Chondrocyte (in vitro differentiated cells): ENCODE measurements at places on chromosomes 13 and 19. TPM values are rescaled to one million over a fixed set of nuclear protein-coding genes. Genes with fewer than 3 reads are reported as not detected.

DNA sequence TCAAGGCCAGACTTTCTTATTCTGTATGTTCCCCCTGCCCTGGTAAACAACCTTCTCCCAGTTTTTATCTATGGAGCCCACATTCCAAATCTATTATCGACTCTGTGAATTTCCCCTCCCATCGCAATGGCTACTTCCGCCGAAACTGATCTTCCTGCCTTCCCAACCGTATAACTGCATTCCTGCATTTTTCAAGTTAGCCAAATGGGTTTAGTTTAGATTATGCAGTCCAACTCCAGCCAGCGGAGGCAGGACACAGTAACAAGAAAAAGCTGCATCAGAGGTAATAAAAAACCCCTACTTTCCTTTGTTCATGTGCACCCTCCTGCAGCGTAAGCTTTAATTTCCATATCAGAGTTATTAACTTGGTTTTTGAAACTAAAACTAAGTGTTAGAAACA is 112.2 kb upstream of the ZNF91 start:
- DNase-seq: no peak
- no peaks in the 10 kb centered on the region for H3K27me3 ChIP-seq
- H3K27ac ChIP-seq: no peak overlapping the region
- H3K4me3 ChIP-seq: no peak overlapping the region

DNA sequence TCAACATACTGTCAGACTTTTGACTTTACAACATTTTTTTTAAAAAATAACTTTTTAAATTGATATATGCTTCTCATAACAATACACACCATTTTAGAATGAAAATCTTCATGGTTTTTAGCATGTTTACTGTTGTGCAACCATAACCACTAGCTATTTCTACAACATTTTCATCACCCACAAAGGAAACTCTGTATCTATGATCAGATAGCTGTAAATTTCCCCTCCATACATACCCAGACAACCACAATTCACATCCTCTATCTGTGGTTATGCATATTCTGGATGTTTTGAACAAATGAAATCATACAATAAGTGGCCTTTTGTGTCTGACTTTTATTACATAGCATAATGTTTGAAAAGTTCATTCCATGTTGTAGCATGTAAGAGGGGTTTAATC is 1666.0 kb downstream of the EFNB2 start:
- H3K27me3 ChIP-seq: no peaks in the 10 kb centered on the region
- no peak for DNase-seq
- no peaks in the 10 kb centered on the region for H3K4me1 ChIP-seq
- no peaks in the 10 kb centered on the region for H3K36me3 ChIP-seq
- no peak overlapping the region for H3K4me3 ChIP-seq

GRCh38 chr13:22162889-22163288 is 492.0 kb downstream of the FGF9 start:
- H3K27ac ChIP-seq: no peak overlapping the region
- no peak for DNase-seq
- H3K4me3 ChIP-seq: no peak overlapping the region
- H3K36me3 ChIP-seq: no peaks in the 10 kb centered on the region
- H3K4me1 ChIP-seq: no peaks in the 10 kb centered on the region

- no peak for DNase-seq
- H3K36me3 ChIP-seq: no peaks in the 10 kb centered on the region
- no peak within 1 kb of the TSS for H3K27ac ChIP-seq
- peak within 1 kb of the TSS; percentile 29 for H3K4me3 ChIP-seq
- peaks cover 15% of the 10 kb centered on the region for H3K4me1 ChIP-seq
These were observed at the start of gene ATP12A for GRCh38 chr13:24680258-24680920. ATP12A (plus strand) TSS chr13:24680408; CDS start chr13:24680744, 336 bp downstream.

DNA sequence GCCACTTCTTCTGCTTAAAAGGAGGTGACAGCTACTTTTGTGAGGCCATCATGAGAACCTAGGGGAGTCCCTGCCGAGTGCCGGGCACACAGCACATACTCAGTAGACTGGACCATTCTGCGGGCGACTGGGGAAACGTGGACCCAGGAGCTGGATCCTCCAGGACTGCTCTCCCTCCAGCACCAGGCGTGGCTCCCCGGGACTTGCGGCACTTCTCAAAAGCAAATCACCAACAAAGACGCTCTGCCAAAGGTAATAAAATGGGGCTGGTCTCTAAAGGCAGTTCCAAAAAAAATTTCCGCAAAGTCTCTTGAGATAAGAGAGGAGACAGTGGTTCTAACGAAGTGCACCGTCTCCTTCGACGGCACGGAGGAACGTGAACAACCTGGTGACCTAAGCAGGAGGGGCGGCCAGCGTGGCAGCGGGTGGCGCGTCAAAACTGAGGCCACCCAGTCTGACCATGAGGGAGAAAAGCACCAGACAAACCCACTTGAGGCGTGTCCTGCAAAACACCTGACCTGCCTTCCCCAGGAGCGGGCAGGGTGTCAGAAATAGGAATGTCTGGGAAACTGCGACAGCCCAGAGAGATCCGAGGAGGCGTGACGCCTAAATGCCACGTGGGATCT is 1.4 kb upstream of the TMPRSS9 start:
- H3K4me1 ChIP-seq: no peaks in the 10 kb centered on the region
- peaks cover 1% of the 10 kb centered on the region for H3K36me3 ChIP-seq
- H3K27me3 ChIP-seq: peaks cover 14% of the 10 kb centered on the region
- no peak for DNase-seq

DNA sequence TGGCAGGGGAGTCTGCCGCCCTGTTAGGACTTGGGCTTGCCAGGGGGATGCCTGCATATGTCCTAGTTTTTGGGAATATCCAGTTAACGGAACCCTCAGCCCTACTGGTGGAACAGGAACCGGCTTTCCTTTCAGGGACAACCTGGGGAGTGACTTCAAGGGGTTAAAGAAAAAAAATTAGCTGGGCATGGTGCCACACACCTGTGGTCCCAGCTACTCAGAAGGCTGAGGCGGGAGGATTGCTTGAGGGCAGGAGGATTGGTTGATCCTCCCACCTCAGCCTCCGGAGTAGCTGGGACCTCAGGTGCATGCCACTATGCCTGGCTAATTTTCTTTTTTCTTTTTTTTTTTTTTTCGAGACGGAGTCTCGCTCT is 22.5 kb downstream of the LDLR start:
- H3K27ac ChIP-seq: no peak overlapping the region
- no peak for DNase-seq
- H3K27me3 ChIP-seq: no peaks in the 10 kb centered on the region
- H3K36me3 ChIP-seq: peaks cover 33% of the 10 kb centered on the region
- H3K4me3 ChIP-seq: no peak overlapping the region
- H3K4me1 ChIP-seq: no peaks in the 10 kb centered on the region

DNA sequence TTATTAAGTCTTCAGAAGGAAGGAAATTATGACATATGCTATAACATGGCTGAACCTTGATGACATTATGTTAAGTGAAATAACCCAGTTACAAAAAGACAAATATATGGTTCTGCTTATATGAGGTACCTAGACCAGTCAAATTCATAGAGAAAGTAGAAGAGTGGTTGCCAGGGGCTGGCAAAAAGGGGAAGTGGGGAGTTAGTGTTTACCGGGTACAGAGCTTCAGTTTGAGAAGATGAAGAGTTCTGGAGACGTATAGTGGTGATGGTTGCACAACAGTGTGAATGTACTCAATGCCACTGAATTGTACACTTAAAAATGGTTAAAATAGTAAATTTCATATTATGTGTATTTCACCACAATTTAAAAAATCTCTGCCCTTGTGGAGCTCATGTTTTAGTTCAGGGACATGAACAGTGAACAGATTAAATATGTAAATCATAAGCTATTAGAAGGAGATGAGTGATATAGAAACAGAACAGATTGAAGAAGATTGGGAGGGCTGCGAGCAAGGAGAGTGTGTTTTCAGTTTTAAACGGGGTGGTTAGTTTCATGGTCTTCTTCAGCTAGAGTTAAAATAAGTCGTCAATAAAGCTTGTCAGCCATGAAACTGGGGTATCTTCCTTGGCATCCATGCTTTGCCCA is 355.2 kb downstream of the KCNRG start:
- no peak for DNase-seq
- no peak overlapping the region for H3K4me3 ChIP-seq
- H3K4me1 ChIP-seq: peaks cover 15% of the 10 kb centered on the region
- H3K27ac ChIP-seq: no peak overlapping the region
- H3K36me3 ChIP-seq: no peaks in the 10 kb centered on the region
- H3K27me3 ChIP-seq: no peaks in the 10 kb centered on the region

GRCh38 chr19:9165261-9165660 is 13.5 kb upstream of the OR7D2 start:
- no peak for DNase-seq
- peaks cover 42% of the 10 kb centered on the region for H3K36me3 ChIP-seq
- no peak overlapping the region for H3K4me3 ChIP-seq
- H3K27ac ChIP-seq: no peak overlapping the region

DNA sequence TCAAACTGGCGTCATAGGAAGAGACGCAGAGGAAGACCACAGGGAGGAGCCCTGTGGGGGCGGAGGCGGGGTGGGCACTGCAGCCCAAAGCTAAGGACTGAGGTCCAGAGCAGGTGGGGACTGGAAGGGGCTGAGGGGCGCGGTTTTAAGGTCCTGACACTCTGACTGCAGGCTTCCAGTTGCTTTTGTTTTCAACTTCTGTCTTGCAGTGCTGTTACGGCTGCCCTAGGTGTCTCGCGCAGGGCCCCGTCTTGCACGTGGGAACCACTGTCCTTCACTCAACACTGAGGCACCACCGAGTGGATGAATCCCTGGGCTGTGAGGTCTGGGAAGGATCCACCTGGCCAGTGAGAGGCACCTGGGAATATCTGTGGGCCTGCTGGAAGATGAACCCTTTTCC is 76.0 kb downstream of the TEX29 start:
- no peaks in the 10 kb centered on the region for H3K36me3 ChIP-seq
- H3K4me3 ChIP-seq: no peak overlapping the region
- H3K27me3 ChIP-seq: peaks cover 23% of the 10 kb centered on the region

DNA sequence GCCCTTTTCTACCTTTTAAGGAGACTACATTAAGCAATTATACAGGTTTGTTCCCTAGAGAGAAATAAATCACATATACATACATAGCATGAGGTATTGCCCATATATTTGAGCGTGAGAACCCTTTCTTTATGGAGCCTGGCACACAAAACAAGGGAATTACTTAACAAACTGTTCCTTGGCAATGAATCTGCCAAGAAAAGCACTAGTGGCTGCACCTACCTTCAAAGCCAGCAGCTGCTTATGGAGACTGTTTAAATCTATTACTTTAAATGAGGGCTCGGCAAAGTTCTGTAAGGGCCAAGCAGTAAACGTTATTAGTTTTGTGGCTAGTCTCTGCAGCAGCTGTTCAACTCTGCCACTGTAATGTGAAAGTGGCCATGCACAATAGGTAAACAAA is 7.0 kb downstream of the RFX1 start:
- H3K4me1 ChIP-seq: peaks cover 8% of the 10 kb centered on the region
- H3K4me3 ChIP-seq: no peak overlapping the region
- H3K27ac ChIP-seq: no peak overlapping the region
- peaks cover 2% of the 10 kb centered on the region for H3K36me3 ChIP-seq
- no peaks in the 10 kb centered on the region for H3K27me3 ChIP-seq
- DNase-seq: no peak

GRCh38 chr13:31946091-31946770 is 85.3 kb upstream of the FRY start:
- no peaks in the 10 kb centered on the region for H3K27me3 ChIP-seq
- peak overlapping the region; percentile 29 for H3K4me3 ChIP-seq
- no peak for DNase-seq

DNA sequence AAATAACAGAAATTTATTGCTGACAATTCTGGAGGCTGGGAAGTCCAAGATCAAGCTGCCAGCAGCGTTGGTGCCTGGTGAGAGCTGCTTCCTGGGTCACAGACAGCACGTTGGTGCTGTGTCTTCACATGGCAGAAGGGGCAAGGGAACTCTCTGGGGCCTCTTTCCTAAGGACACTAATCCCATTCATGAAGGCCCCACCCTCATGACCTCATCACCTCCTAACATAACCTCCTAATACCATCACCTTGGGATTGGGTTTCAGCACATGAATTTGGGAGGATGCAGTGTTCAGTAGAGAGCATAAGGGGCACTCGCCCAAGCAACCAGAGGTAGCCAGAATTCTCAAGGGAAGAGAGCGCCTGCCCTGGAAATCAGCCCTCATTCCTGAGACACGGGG is 15.7 kb downstream of the TMEM150B start:
- no peaks in the 10 kb centered on the region for H3K27me3 ChIP-seq
- peaks cover 21% of the 10 kb centered on the region for H3K36me3 ChIP-seq
- no peaks in the 10 kb centered on the region for H3K4me1 ChIP-seq
- DNase-seq: no peak

DNA sequence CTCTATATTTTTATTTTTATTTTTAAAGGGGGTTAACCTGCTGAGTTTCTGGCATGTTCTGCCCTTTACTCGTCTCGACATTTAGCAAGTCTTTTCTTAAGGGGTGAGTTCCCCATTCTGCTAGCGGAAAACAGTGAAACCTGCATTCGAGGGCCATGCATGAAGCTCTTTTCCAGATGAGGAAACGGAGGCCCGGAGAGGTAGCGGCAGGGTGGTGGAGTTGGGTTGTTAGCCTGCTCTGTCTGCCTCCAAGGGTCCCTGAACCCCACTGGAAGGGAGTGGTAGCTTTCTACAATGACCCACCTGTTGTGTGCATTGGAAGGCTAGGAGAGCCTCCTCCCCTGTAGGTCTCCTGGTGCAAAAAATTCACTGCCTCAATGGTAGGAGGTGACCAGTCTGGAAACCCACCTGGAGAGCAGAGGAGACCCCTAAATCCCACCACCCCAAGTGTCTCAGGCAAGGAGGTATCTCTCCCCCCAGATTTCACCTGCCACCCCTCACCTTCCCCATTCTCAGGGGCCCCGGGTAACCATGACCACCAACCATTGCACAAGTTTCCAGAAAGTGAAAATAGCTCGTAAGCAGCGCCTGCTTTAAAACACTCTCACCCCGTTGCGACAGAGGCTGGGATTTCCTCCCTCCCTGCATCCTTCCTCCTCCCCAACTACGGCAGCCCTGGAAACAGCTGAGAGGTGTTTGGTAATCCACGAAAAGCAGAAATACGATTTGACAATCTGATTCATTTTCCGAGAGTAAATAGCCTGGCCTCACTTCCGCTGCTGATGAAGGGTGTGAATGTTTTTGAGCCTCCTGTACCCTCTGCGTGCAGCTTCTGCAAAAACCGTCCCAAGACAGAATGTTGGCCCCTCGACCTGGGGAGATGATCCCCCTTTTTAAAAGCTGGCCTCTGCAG is 3.5 kb downstream of the KLF2 start:
- H3K4me1 ChIP-seq: peaks cover 41% of the 10 kb centered on the region
- no peaks in the 10 kb centered on the region for H3K27me3 ChIP-seq
- peak overlapping the region; percentile 71 for H3K27ac ChIP-seq

Gene ZNF497
- total RNA-seq: 0.65 to 0.69 TPM (median 0.68 TPM) in 3 replicates

Gene MYCBP2
- total RNA-seq: 59.5 to 86.7 TPM (median 60.2 TPM) in 3 replicates

Gene KLHL1
- not detected in 3 replicates for total RNA-seq

Gene CATSPERD
- not detected in 3 replicates for total RNA-seq

Gene ZSCAN18
- total RNA-seq: 35.7 to 39.4 TPM (median 37.5 TPM) in 3 replicates

Gene SRRM5
- 0.12 to 0.27 TPM in 2 of 3 replicates, not detected in the other for total RNA-seq

Gene PLK5
- 0.12 TPM in 1 of 3 replicates, not detected in the others for total RNA-seq

Gene LRRC8E
- 1.9 to 6.9 TPM (median 4.8 TPM) in 3 replicates for total RNA-seq

Gene C3
- total RNA-seq: 0.77 TPM in 1 of 3 replicates, not detected in the others

Gene ALKBH6
- total RNA-seq: 17.9 to 23.7 TPM (median 19.9 TPM) in 3 replicates

Gene TMEM221
- total RNA-seq: 0.27 to 0.57 TPM (median 0.28 TPM) in 3 replicates

Gene PEAK3
- total RNA-seq: 0.31 to 0.50 TPM (median 0.38 TPM) in 3 replicates
